CD4-positive, alpha-beta T cell (primary cell): ENCODE measurements at places on chromosomes 2 and 18. TPM values are rescaled to one million over a fixed set of nuclear protein-coding genes. Genes with fewer than 3 reads are reported as not detected.

The SLC39A6 gene
- total RNA-seq: 10.6 TPM

The G6PC2 gene
- not detected for total RNA-seq

The CYBRD1 gene
- 0.27 TPM for total RNA-seq

The IKZF2 gene
- 8.7 TPM for total RNA-seq

The L3MBTL4 gene
- 0.47 TPM for total RNA-seq

DNA sequence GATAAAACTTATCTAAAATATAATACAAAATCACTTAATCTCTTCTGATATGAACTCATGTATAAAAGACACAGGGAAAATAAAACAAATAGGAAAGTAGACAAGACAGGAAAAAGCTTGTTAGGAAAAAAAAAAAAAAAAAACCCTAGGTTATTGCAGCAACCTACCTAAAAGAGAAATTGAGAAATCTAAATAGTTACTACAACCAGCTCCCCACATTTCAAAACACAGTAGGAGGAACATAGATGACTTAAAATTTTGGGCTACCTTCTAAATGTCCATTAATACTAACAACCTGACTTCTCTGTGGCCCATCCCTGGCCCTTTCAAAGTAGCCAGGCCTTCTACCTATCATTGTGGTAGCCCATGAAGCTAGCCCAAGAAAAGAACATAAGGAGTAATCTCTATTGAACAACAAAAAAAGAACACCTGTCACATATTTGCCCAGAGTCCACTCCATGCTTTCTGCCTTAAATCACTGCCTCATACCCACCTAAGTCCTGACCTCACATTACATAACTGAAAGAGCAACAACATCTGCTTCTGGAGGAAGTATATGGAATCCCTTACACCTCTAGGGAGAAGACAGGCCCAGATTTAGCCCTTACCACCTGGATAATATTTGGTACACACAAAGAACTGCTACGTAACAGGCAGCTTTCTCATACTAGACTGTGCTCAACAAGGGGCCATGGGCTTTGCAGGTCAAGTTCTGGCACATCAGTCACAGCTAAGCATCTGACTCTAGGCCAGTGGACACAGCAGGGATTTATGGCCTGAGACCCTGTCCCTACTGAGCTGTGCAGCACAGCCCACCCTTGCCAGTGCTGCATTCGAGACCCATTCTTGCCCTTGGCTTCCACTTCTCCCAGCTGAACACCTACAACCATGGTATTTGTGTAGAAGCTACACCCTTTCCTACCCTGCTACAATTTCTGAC, 8.5 kb downstream of the SUCLG1 start:
- no peak overlapping the region for H3K4me3 ChIP-seq
- no peak for DNase-seq
- H3K36me3 ChIP-seq: peaks cover 16% of the 10 kb centered on the region
- no peak overlapping the region for H3K27ac ChIP-seq
- no peaks in the 10 kb centered on the region for H3K27me3 ChIP-seq
- H3K4me1 ChIP-seq: no peaks in the 10 kb centered on the region

- peaks cover 4% of the 10 kb centered on the region for H3K27me3 ChIP-seq
- H3K4me3 ChIP-seq: no peak overlapping the region
- peaks cover 15% of the 10 kb centered on the region for H3K4me1 ChIP-seq
Measured at GRCh38 chr2:111633643-111634042, 250.3 kb downstream of the ANAPC1 start.

GRCh38 chr2:204365811-204366210, 179.5 kb upstream of the PARD3B start:
- H3K36me3 ChIP-seq: no peaks in the 10 kb centered on the region
- H3K4me1 ChIP-seq: no peaks in the 10 kb centered on the region
- H3K4me3 ChIP-seq: no peak overlapping the region
- no peak for DNase-seq

DNA sequence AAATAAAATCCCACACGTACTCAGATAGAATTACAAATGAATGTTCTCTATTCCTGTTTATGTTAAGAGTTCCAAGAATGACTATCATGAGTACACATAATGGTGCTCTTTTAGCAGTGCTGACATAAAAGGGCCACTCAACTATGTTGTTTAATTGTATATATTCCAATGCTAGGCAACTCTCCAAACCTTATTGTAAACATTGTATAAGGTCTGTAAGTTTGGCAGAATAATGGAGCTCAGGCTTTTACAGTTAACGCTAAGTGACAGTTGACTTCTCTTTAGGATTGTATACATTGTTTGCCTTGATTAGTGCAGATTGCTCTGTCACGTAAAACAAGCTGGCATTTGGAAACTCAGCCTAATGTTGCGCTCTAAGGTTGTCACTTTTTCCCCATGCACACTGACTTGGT, 20.8 kb downstream of the RBMS1 start:
- no peak overlapping the region for H3K4me3 ChIP-seq
- no peaks in the 10 kb centered on the region for H3K36me3 ChIP-seq
- peaks cover 14% of the 10 kb centered on the region for H3K4me1 ChIP-seq

- no peaks in the 10 kb centered on the region for H3K27me3 ChIP-seq
- H3K4me1 ChIP-seq: no peaks in the 10 kb centered on the region
- DNase-seq: no peak
- H3K27ac ChIP-seq: no peak overlapping the region
- no peak overlapping the region for H3K4me3 ChIP-seq
Measured at GRCh38 chr2:55672630-55673029, 21.0 kb downstream of the PNPT1 start.

GRCh38 chr2:188047735-188048134, 243.9 kb upstream of the GULP1 start:
- H3K36me3 ChIP-seq: no peaks in the 10 kb centered on the region
- H3K4me1 ChIP-seq: no peaks in the 10 kb centered on the region
- DNase-seq: no peak
- H3K27ac ChIP-seq: no peak overlapping the region

GRCh38 chr18:36296650-36297416, 680 bp upstream of the FHOD3 start:
- H3K36me3 ChIP-seq: no peaks in the 10 kb centered on the region
- no peak overlapping the region for H3K27ac ChIP-seq
- peaks cover 9% of the 10 kb centered on the region for H3K4me1 ChIP-seq

GRCh38 chr2:30031184-30031583, 109.8 kb upstream of the ALK start:
- no peak overlapping the region for H3K27ac ChIP-seq
- no peak for DNase-seq
- no peak overlapping the region for H3K4me3 ChIP-seq
- no peaks in the 10 kb centered on the region for H3K36me3 ChIP-seq

GRCh38 chr2:230944123-230944653, 19.1 kb upstream of the GPR55 start:
- no peaks in the 10 kb centered on the region for H3K36me3 ChIP-seq
- H3K4me3 ChIP-seq: no peak overlapping the region
- peaks cover 11% of the 10 kb centered on the region for H3K4me1 ChIP-seq
- DNase-seq: no peak

DNA sequence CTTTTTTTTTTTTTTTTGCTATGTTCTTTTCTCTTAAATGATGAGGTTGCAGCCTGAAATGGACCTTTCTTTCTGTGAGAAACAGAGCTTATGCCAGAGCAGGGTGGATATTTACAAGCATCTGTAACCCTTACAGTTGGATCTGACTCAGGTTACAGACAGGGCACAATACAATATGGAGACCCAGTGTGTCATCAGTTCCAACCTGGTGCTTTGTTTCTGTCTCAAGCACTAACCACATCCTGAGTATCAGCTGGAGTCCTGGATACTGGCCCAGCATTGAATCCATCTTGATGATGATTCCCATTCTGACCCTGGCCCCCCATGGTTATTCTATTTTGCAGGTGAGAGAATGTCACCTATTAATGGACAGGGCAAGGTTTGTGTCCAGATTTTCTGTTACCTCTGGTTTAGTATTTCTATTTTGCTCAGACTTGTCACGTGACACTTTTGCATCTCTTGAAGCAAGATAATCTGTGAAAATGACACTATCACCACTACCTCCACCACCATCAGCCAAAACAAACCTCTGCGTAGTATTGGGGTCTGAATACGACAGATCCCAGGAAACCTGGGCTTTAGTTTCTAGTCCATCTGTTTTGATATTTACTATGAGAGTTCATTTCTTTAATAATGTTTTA, 174.0 kb downstream of the CCDC85A start:
- no peak overlapping the region for H3K27ac ChIP-seq
- no peak overlapping the region for H3K4me3 ChIP-seq
- no peaks in the 10 kb centered on the region for H3K4me1 ChIP-seq
- DNase-seq: no peak
- H3K36me3 ChIP-seq: no peaks in the 10 kb centered on the region

DNA sequence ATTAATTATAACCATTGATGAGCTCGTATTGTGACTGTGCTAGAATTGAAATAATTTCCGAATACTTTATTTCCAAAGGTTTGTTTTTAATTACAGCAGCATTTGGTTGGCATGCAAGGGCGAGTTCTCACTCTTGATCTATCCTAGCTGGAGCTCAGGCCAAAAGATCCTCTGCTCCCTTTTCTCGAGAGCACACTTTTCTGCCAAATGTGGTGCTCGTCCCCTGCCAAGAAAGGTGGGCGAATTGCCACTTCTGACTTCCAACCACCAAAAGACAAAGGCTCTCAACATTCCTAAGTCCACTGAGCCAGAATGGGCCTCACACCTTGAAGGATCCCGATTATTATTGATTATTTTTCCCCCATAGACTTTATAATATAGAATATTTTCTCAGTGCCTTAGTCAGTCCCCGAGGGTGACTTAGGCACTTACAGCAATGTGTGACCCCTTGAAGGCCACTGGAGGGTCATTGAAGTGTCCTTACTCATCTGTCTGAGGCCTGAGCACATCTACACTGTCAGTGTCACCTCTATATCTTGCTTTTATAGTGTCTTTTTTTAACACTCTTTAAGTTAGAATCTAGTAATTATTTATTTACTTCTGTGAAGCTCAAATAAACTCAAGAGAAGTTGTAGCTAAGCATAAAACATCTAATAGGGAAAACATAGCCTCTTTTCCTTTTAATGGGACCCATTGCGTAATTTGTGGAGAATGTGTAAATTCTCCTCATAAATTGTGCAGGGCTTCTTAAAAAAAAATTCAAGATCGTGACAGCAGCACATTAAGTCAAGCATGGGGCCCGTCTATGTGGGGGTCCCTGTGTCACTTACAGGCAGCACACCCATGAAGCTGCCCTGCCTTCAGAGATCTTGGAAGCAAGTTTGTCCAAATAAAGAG, 98.3 kb downstream of the MEIS1 start:
- DNase-seq: no peak
- H3K27ac ChIP-seq: no peak overlapping the region
- H3K4me3 ChIP-seq: no peak overlapping the region
- no peaks in the 10 kb centered on the region for H3K4me1 ChIP-seq
- H3K27me3 ChIP-seq: no peaks in the 10 kb centered on the region
